GM04504 (cell line): ENCODE measurements at places on chromosomes 4 and X.

DNA sequence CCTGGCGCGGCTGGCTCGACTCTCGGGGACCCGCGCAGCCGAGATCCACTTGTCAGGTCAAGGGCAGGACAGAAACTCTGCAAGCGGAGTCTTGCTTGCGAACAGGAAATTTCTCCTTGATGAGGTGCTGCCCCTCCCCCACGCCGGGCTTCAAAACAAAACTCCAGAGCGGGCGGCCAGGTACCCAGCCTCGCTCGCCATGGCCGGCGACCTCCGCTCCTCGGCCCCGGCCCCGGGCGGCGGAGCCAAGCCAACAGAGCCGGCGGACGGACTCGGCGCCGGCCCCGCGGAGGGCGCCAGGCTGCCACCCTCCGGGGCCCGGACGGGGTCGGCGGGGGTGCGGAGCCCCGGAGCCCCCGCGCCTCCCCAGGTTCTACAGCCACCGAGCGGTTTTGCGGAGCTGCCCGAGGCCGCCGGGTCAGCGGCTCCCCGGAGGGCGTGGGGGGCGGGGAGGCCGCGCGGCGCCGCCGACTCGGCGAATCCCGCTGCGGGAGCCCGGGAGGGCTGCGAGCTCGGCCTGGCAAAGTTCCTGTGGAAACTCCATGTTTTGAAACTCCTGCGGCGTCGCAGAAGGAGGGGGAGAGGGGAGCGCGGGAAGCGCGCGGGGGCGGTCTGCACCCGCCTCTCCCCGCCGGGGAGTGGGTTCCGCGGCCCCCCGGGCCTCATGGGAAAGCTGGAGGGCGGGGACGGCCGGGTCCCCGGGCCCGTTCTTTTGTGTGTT, 11.7 kb upstream of the BCOR start:
- no peak for DNase-seq

DNA sequence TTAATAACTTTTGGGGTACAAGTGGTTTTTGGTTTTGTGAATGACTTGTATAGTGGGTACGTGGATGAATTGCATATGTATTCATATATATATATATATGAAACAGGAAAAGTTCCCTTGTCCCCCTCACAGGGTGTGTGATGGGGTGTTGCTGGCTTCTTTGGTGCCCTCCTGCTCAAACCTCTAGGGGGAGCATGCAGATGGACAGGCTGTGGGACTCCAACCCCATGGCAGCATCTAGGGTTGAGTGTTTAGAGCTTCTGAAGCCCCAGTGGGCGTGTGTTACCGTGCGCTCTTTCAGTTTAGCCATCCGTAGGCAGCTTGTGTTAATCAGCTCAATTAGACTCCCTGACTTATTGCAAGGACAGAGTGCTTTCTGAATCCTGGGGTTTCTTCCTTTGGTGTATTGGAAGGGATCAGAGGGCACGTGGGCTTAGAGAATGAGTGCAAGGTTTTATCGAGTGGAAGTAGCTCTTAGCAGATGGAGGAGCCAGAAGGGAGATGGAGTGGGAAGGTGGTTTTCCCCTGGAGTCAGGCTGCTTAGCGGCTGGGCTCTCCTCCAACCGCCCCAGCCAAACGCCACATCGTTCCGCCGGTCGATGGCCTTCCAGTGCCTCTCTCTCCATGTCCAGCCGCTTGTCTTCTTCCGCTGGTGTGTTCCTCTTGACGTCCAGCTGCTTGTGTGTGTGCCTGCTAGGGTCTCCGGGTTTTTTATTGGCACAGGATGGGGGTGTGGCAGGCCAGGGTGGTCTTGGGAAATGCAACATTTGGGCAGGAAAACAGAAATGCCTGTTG, 674.4 kb upstream of the LCORL start:
- no peak for DNase-seq

GRCh38 chrX:9581771-9582385, 117.0 kb downstream of the TBL1X start:
- DNase-seq: no peak

- DNase-seq: no peak
Observed at GRCh38 chr4:163590619-163591264, 96.3 kb downstream of the TMA16 start.

DNA sequence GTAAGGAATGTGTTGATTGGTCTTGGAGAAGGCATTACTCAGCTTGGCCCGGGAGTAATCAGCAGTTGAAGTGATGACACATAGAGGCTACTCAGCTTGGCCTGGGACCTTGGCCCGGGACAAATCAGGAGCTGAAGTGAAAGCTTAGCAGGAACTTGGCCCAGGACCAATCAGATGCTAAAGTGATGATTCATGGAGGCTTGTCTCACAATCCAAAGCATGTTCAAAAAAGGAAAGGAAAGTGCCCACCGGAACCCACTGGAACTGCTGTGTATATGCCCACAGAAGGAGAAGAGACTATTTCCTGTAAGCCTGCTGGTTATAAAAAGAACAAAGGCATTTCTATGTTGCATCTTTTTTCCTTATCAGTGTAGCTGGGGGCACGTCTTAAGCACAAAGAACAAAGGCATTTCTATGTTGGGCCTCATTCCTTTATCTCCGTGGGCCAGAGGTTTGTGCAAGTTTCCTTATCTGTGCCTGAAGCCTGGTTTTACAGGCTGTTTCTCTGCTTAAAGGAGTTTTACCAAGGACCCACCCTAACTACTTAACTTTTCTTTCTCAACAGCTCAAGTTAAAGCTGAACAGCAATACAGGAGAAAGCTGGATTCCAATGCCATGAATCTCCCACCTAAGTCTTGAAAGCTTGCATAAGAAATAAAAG, 1176.7 kb downstream of the NLGN4X start:
- DNase-seq: no peak

DNA sequence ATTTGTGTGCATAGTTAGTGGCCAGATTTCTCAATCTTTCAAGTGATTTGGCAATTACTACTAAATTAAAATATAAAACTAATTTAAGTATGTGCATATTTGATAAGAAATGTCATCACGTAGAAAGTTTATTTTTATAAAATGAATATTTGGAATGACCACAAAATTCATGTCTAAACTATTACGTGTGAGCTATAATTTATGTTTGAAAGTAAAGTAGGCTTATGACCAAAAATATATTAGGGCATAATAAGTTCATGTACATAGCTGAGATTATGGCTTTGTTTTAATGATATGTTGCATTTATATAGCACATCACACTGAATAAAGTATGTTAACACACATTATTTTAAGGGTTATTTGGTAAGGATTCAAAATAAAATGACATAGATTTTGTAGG, 1532.6 kb downstream of the C4orf33 start:
- DNase-seq: no peak

DNA sequence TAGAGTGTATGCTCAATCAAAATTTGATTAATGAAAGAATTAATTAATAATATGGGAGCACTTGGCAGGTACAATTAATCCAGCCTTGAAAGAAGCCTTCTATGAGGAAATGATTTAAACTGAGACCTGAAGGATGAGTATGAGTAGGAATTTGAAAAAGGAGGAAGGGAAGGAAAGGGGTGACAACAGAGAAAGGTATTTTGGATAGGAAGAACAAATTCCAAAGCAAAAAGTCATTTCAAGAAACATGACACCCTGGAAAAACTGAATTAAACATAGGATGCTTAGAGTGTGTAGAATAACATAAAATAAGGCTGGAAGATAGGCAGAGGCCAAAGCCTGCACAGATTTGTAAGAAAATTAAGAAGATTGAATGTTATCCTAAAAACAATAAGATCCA, 29.6 kb downstream of the PHOX2B start:
- DNase-seq: no peak
